ENCODE measurements at places on chromosomes 4 and X.

DNA sequence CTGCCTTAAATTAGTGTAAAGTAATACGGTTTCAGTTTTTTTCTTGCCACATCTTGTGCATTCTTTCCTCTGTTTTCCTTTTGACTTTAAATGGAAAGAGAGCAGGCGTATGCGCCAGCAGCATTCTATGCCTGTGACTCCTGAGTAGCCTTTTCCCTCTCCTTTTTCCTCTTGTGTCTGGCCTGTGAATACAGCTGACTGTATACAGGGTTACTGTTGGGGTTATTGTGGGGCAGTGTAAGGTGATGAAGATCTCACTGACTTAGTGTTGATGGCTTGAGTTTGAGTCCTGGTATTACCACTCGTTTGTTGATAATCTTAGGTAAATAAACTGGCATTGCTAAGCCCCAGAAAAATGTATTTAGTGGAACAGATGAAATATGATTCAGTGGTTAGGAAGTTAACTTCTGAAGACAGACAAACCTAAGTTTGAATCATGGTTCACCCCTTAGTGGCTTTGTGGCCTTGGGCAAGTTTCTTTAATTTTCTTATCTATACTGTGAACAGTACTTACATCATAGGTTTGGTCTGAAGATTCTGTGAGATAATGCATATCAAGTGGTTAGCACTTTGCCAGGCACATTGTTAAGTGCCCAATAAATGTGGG is 105.1 kb downstream of the FNIP2 start:
- peaks cover 9% of the 10 kb centered on the region for H3K4me1 ChIP-seq
- no peak for DNase-seq
- no peak overlapping the region for H3K4me3 ChIP-seq
- peaks cover 7% of the 10 kb centered on the region for H3K36me3 ChIP-seq
- H3K27ac ChIP-seq = no peak overlapping the region
- H3K27me3 ChIP-seq = no peaks in the 10 kb centered on the region

DNA sequence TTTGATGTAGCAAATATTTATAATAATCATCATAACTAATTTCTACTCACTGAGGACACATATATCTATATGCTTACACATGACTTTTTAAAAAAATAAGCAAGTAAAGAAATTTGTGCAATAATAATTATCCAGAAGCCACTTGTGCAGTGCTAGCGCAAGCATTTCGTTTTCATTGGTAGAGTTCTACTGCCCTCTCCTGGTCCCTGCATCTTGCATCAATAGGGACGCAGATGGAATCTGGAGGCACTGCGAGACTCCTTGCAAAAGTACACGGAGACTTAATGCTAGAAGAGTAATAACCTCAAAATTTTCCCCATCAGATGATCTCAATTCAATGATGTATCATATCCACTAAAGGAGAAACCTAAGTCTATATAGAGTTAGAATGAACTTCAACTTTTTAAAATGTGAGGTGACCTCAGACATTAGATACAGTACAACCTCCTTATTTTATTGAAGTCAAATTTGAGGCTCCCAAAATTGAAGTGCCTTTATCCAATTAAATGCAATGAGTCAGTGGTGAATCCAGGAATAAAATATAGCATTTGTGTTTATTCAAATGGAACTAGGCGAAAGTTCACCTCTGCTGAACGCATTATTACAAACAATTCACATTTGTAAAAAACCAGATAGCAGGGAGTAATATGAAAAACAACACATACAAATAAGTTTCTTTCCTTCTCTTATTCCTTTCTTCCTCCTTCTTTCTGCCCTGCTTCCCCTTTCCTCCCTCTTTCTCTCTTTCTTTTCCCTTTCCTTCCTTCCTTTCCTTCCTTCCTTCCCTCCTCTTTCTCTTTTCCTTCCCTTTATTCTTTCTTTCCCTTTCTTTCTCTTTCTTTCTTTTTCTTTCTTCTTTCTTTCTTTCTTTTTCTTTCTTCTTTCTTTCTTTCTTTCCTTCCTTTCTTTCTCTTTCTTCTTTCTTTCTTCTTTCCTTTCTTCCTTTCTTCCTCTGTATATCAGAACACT is 450.0 kb downstream of the ANKRD50 start:
- H3K4me3 ChIP-seq = no peak overlapping the region
- no peaks in the 10 kb centered on the region for H3K27me3 ChIP-seq
- H3K36me3 ChIP-seq = no peaks in the 10 kb centered on the region
- H3K4me1 ChIP-seq = peaks cover 3% of the 10 kb centered on the region
- DNase-seq = no peak
- no peak overlapping the region for H3K27ac ChIP-seq

DNA sequence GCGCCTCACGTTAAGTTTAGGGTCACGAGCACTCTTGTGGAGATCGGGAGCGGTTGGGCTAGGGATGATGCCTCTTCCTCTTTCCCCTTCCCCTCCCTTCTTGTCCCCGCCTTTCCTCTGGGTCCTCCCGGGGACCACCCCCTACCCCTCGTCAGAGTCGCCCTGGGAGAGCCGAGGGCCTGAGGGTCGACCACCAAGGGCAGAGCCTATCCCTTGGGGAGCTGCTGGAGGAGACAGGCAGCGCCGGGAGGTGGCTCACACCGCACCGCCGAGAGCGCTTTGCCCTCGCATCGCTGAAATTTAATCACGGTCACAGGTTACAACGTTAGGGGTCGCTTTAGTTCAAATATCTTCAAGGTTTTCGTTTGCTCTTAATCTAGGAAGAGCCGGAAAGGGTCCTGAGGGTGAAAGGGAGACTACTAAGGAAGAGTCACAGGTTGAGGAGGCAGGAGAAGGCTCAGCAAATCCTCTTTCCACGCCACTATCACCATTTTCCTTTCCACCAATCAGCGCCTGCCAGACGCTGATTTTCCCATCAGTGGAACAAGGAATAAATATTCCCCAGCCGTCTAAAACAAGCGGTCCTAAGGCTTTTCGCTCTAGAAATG is 528 bp upstream of the SNCA start:
- H3K27ac ChIP-seq = peak overlapping the region; percentile 59
- no peaks in the 10 kb centered on the region for H3K4me1 ChIP-seq
- peak overlapping the region; percentile 61 for H3K4me3 ChIP-seq
- H3K36me3 ChIP-seq = no peaks in the 10 kb centered on the region
- DNase-seq = no peak

GRCh38 chr4:107183155-107183774 is 147.2 kb upstream of the DKK2 start:
- H3K27ac ChIP-seq = no peak overlapping the region
- no peaks in the 10 kb centered on the region for H3K36me3 ChIP-seq
- no peak overlapping the region for H3K4me3 ChIP-seq
- no peaks in the 10 kb centered on the region for H3K4me1 ChIP-seq

- peaks cover 8% of the 10 kb centered on the region for H3K4me1 ChIP-seq
- no peak overlapping the region for H3K27ac ChIP-seq
- no peak overlapping the region for H3K4me3 ChIP-seq
- no peaks in the 10 kb centered on the region for H3K27me3 ChIP-seq
Observed at GRCh38 chr4:74768857-74769525, 25.3 kb downstream of the BTC start.

DNA sequence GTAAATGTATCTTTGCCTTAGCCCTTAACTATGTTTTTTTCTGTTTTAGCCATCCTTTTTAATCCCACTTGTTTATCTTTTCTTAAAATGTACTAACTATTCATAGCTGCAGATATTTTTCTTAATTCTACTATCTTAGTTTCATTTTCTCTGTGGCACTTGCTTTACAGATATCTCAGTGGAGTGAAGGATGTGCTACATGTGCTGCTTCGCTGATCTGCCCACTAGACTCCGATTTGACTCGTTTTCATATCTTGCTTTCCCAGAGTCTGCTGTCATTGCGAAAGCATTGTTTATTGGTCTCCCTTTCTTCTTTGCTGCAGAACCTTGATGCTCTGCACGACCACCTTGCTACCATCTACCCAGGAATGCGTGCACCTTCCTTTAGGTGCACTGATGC is 30.6 kb downstream of the GUCY1B1 start:
- no peaks in the 10 kb centered on the region for H3K27me3 ChIP-seq
- no peaks in the 10 kb centered on the region for H3K36me3 ChIP-seq
- no peaks in the 10 kb centered on the region for H3K4me1 ChIP-seq
- H3K27ac ChIP-seq = no peak overlapping the region
- no peak for DNase-seq

GRCh38 chrX:4240541-4241194 is 527.2 kb upstream of the PRKX start:
- no peak overlapping the region for H3K4me3 ChIP-seq
- DNase-seq = no peak
- no peaks in the 10 kb centered on the region for H3K36me3 ChIP-seq
- no peaks in the 10 kb centered on the region for H3K4me1 ChIP-seq
- H3K27me3 ChIP-seq = no peaks in the 10 kb centered on the region
- no peak overlapping the region for H3K27ac ChIP-seq

GRCh38 chr4:37541956-37542355 is 144.2 kb downstream of the RELL1 start:
- H3K4me3 ChIP-seq = no peak overlapping the region
- no peak overlapping the region for H3K27ac ChIP-seq
- no peak for DNase-seq
- no peaks in the 10 kb centered on the region for H3K27me3 ChIP-seq

- H3K27ac ChIP-seq = no peak overlapping the region
- H3K4me3 ChIP-seq = no peak overlapping the region
- no peaks in the 10 kb centered on the region for H3K36me3 ChIP-seq
- H3K27me3 ChIP-seq = no peaks in the 10 kb centered on the region
- no peak for DNase-seq
- H3K4me1 ChIP-seq = no peaks in the 10 kb centered on the region
Observed at GRCh38 chr4:33537527-33537926, 2706.8 kb downstream of the ARAP2 start.

GRCh38 chr4:118280501-118281218 is 72.1 kb downstream of the PRSS12 start:
- H3K36me3 ChIP-seq = no peaks in the 10 kb centered on the region
- no peak overlapping the region for H3K4me3 ChIP-seq
- H3K4me1 ChIP-seq = peaks cover 27% of the 10 kb centered on the region
- DNase-seq = no peak
- no peaks in the 10 kb centered on the region for H3K27me3 ChIP-seq

- H3K4me3 ChIP-seq = no peak overlapping the region
- no peaks in the 10 kb centered on the region for H3K36me3 ChIP-seq
- DNase-seq = no peak
- H3K4me1 ChIP-seq = no peaks in the 10 kb centered on the region
Observed at GRCh38 chr4:114734594-114734993, 136.0 kb downstream of the UGT8 start.

DNA sequence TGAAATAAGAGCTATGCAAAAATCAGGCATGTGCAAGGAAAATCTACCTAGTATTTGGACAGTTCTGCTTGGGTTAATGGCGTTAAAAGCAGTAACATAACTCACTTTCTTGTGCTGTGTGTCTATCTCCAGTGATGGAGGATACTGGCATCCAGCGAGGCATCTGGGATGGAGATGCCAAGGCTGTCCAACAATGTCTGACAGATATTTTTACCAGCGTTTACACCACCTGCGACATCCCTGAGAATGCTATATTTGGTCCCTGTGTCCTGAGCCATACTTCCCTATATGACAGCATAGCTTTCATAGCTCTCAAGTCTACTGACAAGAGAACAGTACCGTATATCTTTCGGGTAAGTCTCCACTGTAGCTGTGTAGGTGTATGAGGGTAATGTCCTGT is 2.6 kb downstream of the PRDM8 start:
- no peak for DNase-seq
- H3K27me3 ChIP-seq = no peaks in the 10 kb centered on the region
- peak overlapping the region; percentile 3 for H3K4me3 ChIP-seq
- no peak overlapping the region for H3K27ac ChIP-seq
- H3K36me3 ChIP-seq = no peaks in the 10 kb centered on the region

DNA sequence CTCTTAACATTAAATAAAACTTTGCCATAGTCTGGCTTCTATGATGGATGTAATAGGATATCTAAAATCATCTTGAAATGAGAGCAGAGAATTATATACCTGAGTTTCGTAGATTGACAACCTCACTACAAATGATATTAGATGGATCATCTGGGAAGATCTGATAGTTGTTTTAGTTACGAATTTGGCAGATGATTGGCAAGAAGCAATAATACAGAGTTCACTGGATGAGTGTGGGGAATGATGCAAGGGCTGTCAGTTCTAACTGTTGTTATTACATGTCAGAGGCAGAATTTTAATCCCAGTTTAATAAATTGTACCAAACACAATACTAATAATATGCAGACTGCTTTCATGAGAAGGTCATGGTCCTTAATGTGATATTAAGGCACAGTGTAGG is 585.2 kb downstream of the TRAM1L1 start:
- no peak for DNase-seq
- H3K4me1 ChIP-seq = no peaks in the 10 kb centered on the region
- no peak overlapping the region for H3K27ac ChIP-seq
- no peak overlapping the region for H3K4me3 ChIP-seq
- no peaks in the 10 kb centered on the region for H3K36me3 ChIP-seq

DNA sequence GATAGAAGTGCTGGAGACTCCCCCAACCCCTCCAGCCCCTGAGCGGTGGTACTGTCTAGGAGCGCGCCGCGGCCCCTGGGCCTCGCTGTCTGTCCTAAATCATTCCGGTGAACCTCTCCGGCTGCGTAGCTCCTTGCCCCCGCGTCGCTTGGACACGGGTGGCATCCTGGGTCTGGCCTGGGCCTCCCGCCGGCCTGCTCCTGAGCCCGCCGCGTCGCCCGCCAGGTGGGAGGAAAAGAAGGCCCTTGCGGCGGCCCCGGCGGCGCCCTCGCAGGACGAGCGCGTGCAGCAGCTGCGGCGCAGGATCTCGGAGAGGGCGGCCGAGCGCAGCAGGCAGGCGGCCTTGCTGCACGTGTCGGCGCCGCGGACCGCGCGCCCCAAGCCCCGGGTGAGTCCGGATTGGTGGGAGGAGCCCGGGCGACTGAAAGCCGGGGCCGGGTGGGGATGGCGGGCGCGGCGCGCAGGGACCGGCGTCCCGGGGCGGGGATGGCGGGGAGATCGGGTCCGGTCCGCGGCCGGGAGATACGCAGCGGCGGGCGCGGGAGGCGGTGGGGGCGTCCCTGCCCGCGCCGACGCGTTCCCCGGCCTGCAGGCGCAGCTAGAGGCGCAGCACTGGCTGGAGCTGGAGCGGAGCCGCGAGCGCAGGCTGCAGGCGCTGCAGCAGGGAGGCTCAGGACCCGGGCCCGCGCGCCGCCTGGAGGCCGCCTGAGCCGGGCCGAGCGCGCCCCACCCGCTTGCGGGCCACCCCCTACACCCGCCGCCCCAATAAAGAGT is 6.5 kb upstream of the RNF4 start:
- no peaks in the 10 kb centered on the region for H3K36me3 ChIP-seq
- H3K27me3 ChIP-seq = no peaks in the 10 kb centered on the region
- peak overlapping the region; percentile 55 for H3K4me3 ChIP-seq
- peak overlapping the region; percentile 37 for H3K27ac ChIP-seq
- H3K4me1 ChIP-seq = peaks cover 16% of the 10 kb centered on the region

DNA sequence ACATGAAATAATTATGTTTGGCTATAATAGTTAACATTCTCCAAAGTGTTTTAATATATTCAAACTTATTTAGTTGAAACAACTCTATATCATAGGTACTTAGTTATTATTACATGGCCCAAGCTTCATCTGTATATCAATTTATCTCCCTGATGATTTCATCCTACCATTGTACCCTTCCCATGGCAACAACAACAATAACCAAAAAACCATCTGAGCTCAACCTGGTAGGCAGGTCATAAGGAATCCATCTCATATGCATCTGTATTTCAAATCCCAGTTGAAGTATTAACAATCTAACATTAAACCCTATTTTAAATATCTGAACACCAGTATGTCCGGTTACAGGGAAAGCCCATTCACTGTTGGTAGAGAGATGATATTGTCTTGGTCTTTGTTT is 33.1 kb upstream of the SLC7A11 start:
- no peaks in the 10 kb centered on the region for H3K36me3 ChIP-seq
- DNase-seq = no peak
- H3K4me3 ChIP-seq = no peak overlapping the region
- H3K27me3 ChIP-seq = no peaks in the 10 kb centered on the region
- H3K4me1 ChIP-seq = peaks cover 8% of the 10 kb centered on the region

Measured in vagina (tissue), 2 donors.